CD4-positive, alpha-beta T cell treated with Interleukin-6 at 100 ng/mL for 8 hours (primary cell): ENCODE measurements at places on chromosomes 7 and 10.

- DNase-seq: no peak
These were observed 46.6 kb downstream of the ITGB1 start for GRCh38 chr10:32911285-32912016.

- no peak for DNase-seq
These were observed 241.6 kb downstream of the NSUN6 start for GRCh38 chr10:18409599-18410397.

DNA sequence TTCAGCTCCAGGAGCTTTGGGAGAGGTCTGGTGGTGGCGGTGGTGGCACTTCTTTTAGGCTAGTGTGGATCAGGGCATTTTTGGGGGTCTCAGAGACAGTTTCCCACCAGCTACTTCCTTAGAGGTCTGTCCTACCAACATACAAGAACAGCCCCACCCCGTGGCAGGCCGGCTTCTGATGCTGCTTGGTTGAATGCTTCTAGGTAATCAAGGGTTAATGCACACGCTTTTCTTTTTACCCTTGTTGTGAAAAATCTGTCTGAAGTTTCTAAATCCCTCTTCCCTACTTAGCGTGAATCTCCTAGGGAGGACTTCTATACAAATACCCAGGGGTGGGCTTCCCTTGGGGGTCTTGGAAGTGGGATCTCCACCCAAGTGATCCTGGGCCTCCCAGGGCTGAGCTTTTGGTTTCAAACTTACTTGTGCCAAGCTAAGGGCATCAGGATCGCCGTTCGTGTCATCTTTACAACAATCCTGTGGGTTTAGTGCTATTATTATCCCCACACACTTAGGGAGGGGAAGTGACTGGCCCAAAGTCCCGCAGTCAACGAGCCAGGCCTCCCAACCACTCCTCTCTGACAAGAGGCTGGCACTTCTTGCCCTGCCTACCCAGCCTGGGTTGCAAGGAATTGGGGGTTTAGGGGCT is 1.7 kb downstream of the SH2B2 start:
- DNase-seq: no peak

DNA sequence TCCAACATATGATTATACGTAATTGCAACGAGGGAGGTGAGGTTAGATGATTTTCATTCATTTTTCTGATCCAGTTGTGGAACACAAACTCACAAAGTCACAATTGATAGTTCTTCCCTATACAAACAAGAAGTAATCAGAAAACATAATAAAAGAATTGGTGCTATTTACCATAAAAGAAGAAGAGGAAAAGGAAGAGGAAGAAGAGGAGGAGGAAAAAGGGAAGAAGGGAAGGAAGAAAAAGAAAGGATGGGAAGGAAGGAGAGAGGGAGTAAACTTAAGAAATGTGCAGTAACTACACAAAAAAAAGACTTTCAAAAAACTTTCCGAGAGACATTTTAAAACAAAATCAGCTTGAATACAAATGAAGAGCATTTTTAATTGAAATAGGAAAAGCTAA is 65.0 kb downstream of the CCDC71L start:
- DNase-seq: no peak

GRCh38 chr10:24721229-24722106 is 2.2 kb downstream of the ARHGAP21 start:
- no peak for DNase-seq

DNA sequence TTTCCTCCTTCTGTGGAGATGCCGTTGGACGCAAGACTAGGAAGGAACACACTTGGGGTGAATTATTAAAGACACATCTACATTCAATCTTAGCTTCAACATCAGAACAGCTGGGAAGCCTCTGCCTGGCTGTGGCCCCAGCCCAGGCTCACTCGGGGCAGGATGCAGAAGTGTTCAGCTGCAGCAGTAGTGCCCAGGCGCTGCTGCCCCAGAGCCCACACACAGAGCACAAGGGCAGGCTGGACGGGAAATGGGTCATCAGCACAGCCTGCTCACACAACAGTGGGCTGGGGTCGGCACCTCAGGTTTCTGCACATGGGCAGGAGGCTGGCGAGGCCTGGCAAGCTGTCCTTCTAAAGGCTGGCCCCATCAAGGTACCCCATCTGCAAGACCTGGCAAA is 42.5 kb downstream of the NOD1 start:
- no peak for DNase-seq

DNA sequence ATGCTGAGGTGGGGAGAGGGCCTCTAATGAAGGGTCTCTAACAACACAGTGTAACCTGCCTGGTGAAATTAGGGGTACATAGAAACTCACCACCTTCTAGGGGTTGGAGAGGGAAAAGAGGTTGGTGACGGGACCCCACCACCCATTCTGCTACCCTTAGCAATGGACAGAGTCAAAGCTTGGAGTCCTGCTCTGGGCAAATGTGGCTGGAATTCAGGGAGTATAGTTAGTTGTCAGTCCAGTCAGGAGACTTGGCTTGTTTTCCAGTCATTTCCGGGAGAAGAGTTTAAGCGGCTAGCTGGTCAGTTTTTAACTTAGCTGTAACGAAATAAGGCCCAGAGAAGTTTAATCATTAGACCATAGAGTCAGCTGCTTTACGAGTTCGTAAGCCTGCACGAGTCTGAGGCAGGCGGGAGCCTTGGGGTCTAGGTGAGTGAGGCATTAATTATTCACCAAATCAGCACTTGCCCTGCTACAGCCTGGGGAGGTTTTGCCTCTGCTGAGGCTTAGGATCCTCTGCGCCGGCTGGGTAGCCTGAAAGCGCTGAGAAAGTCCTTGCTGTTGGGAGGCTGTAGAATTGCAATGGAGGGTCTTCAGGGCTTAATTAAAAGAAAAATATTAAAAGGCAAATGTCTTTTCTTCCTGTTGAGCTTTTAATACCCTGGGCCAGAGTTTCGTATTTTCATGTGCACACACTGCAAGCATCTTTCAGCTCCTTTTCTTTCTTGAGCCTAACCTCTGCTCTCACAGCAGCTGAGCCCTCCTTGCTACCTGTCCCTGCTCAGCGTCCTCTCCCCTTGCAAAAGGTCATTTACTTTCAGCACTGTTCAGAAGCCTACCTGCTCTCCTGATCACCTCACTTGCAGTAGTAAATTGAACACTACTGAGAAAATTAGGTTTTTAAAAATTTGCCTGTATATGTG is 1.5 kb upstream of the LAMB1 start:
- DNase-seq: no peak

DNA sequence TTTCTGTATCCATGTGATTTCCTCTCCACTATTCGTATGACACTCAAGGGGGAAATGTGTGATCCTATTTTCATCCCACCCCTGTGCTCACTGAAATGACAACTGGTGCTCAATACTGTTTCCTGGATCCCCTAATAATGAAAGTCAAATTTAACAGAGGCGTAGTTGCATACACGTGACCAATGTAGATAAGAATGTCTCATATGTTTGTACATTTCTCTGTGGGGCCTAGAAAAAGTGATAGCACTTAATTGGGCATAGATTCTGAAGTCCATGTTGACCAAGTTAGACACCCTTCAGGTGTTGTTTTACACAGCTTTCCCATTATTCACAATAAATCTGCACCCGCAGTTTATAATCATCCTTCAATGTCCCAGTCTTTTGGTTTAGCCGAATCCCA is 59.1 kb downstream of the JAZF1 start:
- DNase-seq: no peak

DNA sequence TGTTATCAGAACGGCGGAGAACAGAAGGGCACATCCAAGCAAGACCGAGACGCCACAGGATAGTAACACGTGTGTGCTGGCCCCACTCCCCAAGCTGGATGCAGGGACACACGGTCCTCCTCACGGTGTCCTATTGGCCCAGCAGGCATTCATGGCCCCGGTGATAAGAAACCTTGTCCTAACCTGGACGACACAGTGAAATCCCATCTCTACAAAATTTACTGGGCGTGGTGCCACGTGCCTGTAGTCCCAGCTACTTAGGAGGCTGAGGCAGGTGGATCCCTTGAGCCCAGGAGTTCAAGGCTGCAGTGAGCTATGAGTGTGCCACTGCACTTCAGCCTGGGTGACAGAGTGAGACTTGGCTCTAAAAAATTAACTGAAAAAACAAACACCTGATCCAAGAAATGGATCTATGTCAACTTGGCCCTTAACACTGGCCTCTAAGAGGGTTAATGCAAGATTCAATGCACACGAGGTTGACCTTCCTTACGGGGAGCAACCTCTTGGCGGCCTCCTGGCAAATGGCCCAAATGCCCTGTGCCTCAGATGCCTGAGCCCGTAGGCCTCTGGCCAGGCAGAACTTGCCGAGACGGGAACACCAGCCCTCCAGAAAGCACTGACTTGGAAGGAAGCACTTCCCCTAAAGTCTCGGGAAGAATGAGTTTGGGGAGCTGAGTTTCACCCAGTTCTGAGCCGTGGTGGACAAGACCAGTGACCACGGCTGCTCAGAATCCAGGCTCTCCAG is 72.3 kb downstream of the ZRANB1 start:
- DNase-seq: no peak

DNA sequence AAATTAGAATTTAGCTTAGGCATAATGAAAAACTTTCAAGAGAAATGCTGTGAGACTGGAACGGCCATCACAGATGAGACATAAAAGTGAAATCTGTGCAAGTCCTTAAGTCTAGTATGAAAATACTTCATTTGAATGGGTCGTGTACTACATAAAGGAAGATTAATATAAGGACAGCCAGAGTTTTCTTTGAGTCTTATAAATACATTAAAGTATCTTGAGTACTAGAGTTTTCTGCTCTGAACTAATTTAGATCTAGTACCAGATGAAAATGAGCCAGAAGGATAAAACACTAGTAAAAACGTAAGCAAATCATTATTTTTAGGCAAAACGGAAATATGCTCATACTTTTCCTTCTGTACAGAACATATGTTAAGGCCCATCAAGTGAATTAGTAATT is 93.1 kb downstream of the ATE1 start:
- no peak for DNase-seq

GRCh38 chr10:110568055-110568735 is 700 bp downstream of the SMC3 start:
- peak; percentile 33 for DNase-seq

DNA sequence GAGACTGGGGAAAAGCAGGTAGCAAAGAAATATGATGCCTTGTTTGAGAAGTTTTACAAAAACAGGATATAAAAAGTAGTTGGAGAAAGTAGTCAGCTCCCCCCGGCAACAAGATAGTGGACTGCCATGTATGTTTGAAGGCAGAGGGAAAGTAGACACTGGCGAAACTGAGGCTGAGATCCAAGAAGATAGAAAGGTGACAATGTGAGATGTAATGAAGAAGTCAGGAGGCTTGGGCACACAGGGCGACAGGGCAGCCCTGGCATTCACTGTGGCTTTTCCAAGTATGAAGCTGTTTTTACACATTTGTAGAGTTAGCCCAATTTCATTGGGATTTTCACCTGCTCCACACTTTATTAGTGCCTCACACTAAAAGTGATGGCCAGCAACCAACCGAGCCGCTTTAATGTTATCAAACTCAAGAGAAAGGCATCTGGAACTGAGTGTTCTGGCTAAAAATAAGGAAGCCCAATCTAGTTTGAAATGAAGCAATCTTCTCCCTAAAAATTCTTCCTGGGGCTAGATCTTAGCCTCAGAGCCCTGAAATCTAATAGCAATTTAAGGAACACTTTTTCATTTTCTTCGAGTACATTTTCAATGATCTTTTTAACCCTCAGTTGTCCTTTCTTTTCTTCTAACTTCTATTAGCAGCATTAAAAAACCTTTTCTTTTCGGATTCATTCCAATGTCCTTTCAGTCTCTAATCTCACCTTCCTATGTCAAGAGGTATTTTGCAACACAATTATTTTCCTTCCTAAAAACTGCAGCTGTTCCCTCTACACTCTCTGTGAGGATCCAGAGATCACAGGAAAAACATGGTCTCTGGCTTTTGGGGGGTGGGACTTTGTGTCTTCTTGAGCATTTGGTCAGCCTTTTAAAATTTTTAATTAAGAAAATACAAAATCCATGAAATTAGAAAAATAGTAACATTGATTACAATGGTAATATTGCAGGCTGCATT is 108.0 kb downstream of the RNLS start:
- DNase-seq: no peak

- no peak for DNase-seq
These were observed 85.2 kb upstream of the SGCE start for GRCh38 chr7:94741179-94741578.

- DNase-seq: no peak
These were observed 112.3 kb downstream of the VTI1A start for GRCh38 chr10:112559349-112559748.

DNA sequence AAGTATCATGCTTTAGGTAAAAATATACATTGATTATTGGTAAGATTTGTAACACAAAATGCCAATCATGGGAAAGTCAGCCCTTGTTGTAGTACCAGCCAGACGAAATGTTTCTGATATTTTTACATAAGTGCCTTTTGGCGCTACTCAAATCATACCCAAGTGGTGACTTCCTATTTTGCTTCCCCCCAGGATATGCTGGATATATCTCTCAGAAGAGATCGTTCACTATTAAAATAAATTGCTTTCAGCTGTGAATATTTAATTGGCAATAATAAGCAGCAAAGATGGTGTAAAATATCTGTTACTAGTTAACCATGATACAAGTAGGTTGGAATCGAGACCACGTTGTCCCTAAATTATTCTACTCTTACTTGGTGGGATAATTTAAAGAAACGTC is 909.2 kb upstream of the LRRN3 start:
- no peak for DNase-seq

GRCh38 chr7:100475549-100475948 is 3.5 kb downstream of the TSC22D4 start:
- DNase-seq: no peak

DNA sequence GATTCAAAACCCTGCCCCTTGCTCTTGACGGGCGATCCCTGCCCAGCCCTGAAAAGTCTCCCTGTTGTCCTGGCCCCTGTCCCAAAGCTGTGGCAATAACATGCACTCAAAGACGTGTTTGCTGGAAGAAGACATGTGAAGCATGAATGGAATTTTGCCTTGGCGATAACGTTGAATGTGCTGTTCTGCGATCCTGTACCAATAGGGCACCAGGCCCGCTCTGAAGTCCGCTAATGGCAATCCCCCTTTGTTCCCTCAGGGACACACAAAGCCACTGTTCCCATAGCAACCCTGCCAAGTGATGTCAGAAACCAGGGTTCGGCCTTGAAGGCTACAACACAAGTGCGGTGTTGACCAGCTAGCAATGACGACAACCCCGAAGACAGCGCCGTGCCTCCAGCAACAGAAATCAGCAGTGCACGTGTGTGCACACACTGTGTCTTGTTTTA is 284.6 kb downstream of the KLF6 start:
- no peak for DNase-seq

DNA sequence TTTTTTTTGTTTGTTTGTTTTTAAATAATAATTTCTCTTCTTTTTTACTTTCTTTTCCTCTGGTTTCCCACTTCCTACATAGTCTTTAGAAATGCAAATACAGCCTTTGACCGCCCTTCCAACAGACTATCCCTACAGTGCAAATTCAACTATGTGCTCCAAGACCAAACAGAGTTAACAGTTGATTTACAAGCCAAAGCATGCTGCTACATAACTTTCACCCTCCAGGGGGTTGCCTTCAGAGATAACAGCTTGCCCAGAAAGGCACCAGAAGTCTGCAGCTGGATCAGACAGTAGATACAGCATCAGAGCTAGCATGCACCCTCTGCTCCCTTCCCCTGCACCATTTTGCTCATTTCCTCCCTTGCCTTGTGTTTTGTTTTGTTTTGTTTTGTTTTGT is 539.0 kb downstream of the ZWINT start:
- no peak for DNase-seq

- DNase-seq: no peak
These were observed 70.8 kb downstream of the TCF7L2 start for GRCh38 chr10:113020838-113021237.

GRCh38 chr10:78955206-78955605 is 113.6 kb upstream of the ZMIZ1 start:
- DNase-seq: no peak
